IPS DF 6.9 (cell line): ENCODE measurements at places on chromosomes 6 and 20.

- peak; percentile 25 for DNase-seq
- H3K4me1 ChIP-seq: no peaks in the 10 kb centered on the region
- no peak overlapping the region for H3K27ac ChIP-seq
- H3K27me3 ChIP-seq: no peaks in the 10 kb centered on the region
- H3K36me3 ChIP-seq: no peaks in the 10 kb centered on the region
Observed at GRCh38 chr6:107185391-107185970, 70.2 kb upstream of the BEND3 start.

- no peak for DNase-seq
- H3K36me3 ChIP-seq: peaks cover 30% of the 10 kb centered on the region
- no peak overlapping the region for H3K27ac ChIP-seq
- H3K4me1 ChIP-seq: no peaks in the 10 kb centered on the region
- H3K4me3 ChIP-seq: no peak overlapping the region
- H3K27me3 ChIP-seq: no peaks in the 10 kb centered on the region
Observed at GRCh38 chr20:38063911-38064530, 30.5 kb downstream of the RPRD1B start.

DNA sequence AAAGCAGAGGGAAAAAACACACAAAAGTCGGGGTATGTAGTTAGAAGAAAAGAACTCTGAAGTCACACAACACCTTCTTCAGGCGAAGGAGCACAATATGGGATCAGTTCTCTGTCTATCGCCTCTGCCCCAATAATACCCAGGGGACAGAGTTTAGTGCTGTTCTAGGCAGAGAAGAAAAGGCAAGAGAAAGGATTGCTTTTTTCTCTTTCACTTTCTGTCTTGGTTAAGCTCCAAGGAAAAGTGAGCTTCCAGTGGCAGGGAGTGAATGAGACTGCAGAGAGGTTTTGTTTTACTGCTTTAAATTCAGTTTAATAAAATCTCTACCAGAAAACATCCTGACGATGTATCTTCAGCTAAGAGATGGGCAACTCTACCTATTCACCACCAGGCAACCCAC is 86.6 kb upstream of the STXBP5 start:
- H3K4me1 ChIP-seq: no peaks in the 10 kb centered on the region
- DNase-seq: no peak
- H3K4me3 ChIP-seq: no peak overlapping the region

- H3K36me3 ChIP-seq: peaks cover 2% of the 10 kb centered on the region; the same call in 1 of the 2 replicates
- H3K4me1 ChIP-seq: no peaks in the 10 kb centered on the region
- no peak for DNase-seq
- H3K27ac ChIP-seq: no peak overlapping the region
- no peak overlapping the region for H3K4me3 ChIP-seq
Observed at GRCh38 chr6:168039849-168040248, 39.2 kb downstream of the FRMD1 start.
